ENCODE measurements at places on chromosomes 3 and 15. TPM values are rescaled to one million over a fixed set of nuclear protein-coding genes. Genes with fewer than 3 reads are reported as not detected.

GRCh38 chr15:68491415-68492106 lies 59.6 kb upstream of the ITGA11 start:
- H3K27ac ChIP-seq, result no peak overlapping the region
- H3K27me3 ChIP-seq, result peaks cover 25% of the 10 kb centered on the region
- peak; percentile 40 for DNase-seq
- H3K4me1 ChIP-seq, result peaks cover 4% of the 10 kb centered on the region
- H3K4me3 ChIP-seq, result no peak overlapping the region

GRCh38 chr15:62477929-62478328 lies 312.8 kb upstream of the C2CD4B start:
- DNase-seq, result no peak
- H3K4me3 ChIP-seq, result no peak overlapping the region
- H3K27me3 ChIP-seq, result peaks cover 4% of the 10 kb centered on the region
- peaks cover 30% of the 10 kb centered on the region for H3K4me1 ChIP-seq
- H3K36me3 ChIP-seq, result no peaks in the 10 kb centered on the region
- H3K27ac ChIP-seq, result no peak overlapping the region

DNA sequence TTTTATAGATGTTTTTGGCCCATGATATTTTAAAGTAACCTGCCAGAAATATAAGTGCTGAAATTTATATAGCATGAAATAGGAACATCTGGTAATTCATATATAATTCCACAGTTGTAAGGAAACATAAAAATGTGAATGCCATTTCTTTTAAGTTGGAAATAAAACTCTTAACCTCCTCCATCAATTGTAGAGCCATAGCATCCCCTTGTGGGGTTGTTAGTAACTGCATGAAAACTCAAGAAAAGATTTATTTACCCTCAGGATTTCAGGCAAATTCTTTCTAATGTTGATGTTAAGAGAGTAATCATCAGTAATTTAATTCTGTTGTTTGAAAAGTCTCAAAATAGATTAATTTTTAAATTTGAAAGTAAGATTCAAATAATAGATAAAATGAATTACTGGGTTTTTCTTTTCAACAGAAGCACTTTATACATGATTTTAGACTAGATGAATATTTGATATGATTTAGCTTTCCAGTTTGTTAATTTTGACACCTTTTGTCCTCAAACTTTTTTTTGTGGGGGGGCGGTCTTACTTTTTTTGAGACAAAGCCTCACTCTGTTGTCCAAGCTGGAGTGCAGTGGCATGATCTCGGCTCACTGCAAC lies 74.7 kb downstream of the RASA2 start:
- H3K4me3 ChIP-seq, result no peak overlapping the region
- H3K27me3 ChIP-seq, result no peaks in the 10 kb centered on the region
- H3K36me3 ChIP-seq, result no peaks in the 10 kb centered on the region
- DNase-seq, result no peak
- H3K4me1 ChIP-seq, result no peaks in the 10 kb centered on the region

- no peak overlapping the region for H3K27ac ChIP-seq
- DNase-seq, result no peak
- H3K27me3 ChIP-seq, result peaks cover 3% of the 10 kb centered on the region
- H3K4me1 ChIP-seq, result peaks cover 7% of the 10 kb centered on the region
- H3K36me3 ChIP-seq, result no peaks in the 10 kb centered on the region
These were observed 182.7 kb upstream of the GADL1 start for GRCh38 chr3:31077021-31077601.

GRCh38 chr3:9122732-9123364 lies 126.6 kb downstream of the SRGAP3 start:
- no peak overlapping the region for H3K27ac ChIP-seq
- no peaks in the 10 kb centered on the region for H3K27me3 ChIP-seq
- peaks cover 24% of the 10 kb centered on the region for H3K36me3 ChIP-seq

- peaks cover 16% of the 10 kb centered on the region for H3K36me3 ChIP-seq
- peak overlapping the region; percentile 97 for H3K4me3 ChIP-seq
- peaks cover 50% of the 10 kb centered on the region for H3K4me1 ChIP-seq
- H3K27me3 ChIP-seq, result peaks cover 20% of the 10 kb centered on the region
- H3K27ac ChIP-seq, result peak overlapping the region; percentile 90
- peak; percentile 91 for DNase-seq
These were observed 16.3 kb downstream of the RGMA start for GRCh38 chr15:93072411-93073394.

- peaks cover 20% of the 10 kb centered on the region for H3K4me1 ChIP-seq
- DNase-seq, result no peak
- H3K4me3 ChIP-seq, result peak overlapping the region; percentile 74
- peaks cover 12% of the 10 kb centered on the region for H3K36me3 ChIP-seq
These were observed 80.2 kb downstream of the SHQ1 start for GRCh38 chr3:72768006-72768441.

- no peak for DNase-seq
- H3K27ac ChIP-seq, result no peak overlapping the region
- no peaks in the 10 kb centered on the region for H3K27me3 ChIP-seq
- H3K4me3 ChIP-seq, result no peak overlapping the region
These were observed 371.9 kb upstream of the CNTN4 start for GRCh38 chr3:1726741-1727140.

DNA sequence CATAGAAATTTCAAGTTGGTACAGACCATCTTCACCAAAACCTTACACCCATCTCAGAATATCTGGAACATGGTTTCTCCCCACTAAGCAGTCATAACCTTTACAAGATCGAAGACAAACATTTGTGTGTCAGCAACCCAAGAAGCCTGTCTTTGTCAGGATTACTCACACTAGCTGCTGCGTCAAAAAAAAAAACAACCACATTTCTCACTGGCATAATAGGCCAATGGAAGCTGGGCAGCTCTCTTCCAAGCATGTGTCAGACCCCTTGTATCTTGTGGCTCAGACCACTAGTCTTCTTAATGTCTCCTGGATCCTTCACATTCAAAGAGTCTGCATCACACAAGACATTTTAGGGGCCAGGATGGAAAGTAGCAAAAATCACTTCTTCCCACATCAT lies 266.9 kb upstream of the IGF1R start:
- H3K27ac ChIP-seq, result no peak overlapping the region
- no peaks in the 10 kb centered on the region for H3K36me3 ChIP-seq
- H3K27me3 ChIP-seq, result peaks cover 51% of the 10 kb centered on the region
- DNase-seq, result no peak
- no peak overlapping the region for H3K4me3 ChIP-seq

DNA sequence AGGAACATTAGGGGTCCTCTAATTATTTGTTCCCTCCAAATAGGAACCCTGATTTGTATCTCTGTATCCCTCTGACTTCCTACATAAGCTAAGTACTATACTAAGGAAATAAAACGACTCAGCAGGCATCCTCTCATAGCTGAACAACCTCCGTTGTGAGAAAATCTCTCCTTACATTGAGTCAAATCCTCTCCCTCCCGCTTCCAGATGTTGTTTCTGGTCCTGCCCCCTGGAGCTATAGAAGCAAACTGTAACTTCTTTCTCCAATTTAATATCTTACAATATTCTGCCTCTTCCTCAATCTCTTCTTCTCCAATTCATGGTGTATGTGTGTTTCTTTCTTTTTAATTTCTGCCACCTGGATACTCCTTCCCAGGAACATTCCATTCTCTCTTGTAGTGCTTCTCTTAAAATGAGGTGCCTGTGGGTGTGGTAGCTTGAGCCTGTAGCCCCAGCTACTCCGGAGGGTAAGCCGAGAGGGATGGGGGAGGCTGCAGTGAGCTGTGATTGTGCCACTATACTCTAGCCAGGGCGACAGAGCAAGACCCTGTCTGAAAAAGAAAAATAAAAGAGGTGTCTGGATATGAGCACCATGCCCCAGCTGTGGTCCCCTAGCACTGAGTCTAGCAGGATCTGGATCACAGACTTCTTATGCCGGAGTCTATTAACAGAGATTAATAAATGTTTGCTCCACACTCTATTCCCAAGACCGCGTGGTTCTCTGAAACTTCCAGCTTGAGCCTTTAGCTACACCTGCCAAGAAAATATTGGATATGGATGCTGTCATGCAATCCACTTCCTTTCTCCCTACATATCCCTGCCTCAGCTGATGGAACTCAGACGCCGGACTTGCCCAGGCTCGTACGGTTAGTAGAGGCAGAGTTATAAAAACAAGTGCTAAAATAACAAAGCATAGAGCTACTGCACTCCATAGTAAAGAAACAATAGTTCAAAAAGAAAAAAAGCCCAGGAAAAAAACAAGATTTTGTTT lies 42.9 kb upstream of the NEO1 start:
- H3K27ac ChIP-seq, result no peak overlapping the region
- no peaks in the 10 kb centered on the region for H3K36me3 ChIP-seq
- H3K4me3 ChIP-seq, result no peak overlapping the region
- H3K27me3 ChIP-seq, result no peaks in the 10 kb centered on the region
- H3K4me1 ChIP-seq, result peaks cover 14% of the 10 kb centered on the region

GRCh38 chr3:23806534-23807423 lies 1.0 kb downstream of the UBE2E1 start:
- no peaks in the 10 kb centered on the region for H3K27me3 ChIP-seq
- peaks cover 40% of the 10 kb centered on the region for H3K4me1 ChIP-seq
- peak overlapping the region; percentile 97 for H3K4me3 ChIP-seq
- DNase-seq, result peak; percentile 73
- peaks cover 3% of the 10 kb centered on the region for H3K36me3 ChIP-seq
- peak overlapping the region; percentile 91 for H3K27ac ChIP-seq

GRCh38 chr3:73473181-73473897 lies 151.4 kb downstream of the PDZRN3 start:
- DNase-seq, result no peak
- peaks cover 8% of the 10 kb centered on the region for H3K36me3 ChIP-seq
- peaks cover 53% of the 10 kb centered on the region for H3K4me1 ChIP-seq
- H3K27me3 ChIP-seq, result peaks cover 3% of the 10 kb centered on the region
- H3K27ac ChIP-seq, result no peak overlapping the region

- H3K4me3 ChIP-seq, result no peak overlapping the region
- peaks cover 8% of the 10 kb centered on the region for H3K4me1 ChIP-seq
- H3K27me3 ChIP-seq, result peaks cover 3% of the 10 kb centered on the region
- no peak for DNase-seq
- no peaks in the 10 kb centered on the region for H3K36me3 ChIP-seq
These were observed 270.5 kb downstream of the FAM43A start for GRCh38 chr3:194955979-194956696.

- H3K36me3 ChIP-seq, result peaks cover 3% of the 10 kb centered on the region
- no peak overlapping the region for H3K4me3 ChIP-seq
- H3K4me1 ChIP-seq, result no peaks in the 10 kb centered on the region
- no peaks in the 10 kb centered on the region for H3K27me3 ChIP-seq
- no peak for DNase-seq
These were observed 20.8 kb downstream of the CAND2 start for GRCh38 chr3:12817343-12817710.

DNA sequence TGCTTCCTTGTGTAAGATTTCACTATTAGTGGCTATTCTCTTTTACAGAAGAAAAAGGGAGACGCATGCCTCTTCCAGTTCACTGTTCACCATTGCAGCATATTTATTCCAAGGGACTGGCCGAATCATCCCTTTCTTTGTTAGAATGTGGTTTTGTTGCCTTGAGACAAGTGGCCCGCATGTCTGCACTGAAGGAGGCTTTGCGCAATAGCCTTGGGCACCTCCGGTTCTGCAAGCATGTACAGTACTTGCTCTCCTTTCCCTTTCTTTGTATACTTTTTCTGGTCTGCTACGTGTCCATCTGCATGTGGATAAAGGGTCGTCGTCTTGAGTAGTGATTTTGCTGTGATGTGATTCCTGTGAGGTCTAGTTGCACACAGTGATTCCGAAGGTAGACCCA lies 43.0 kb downstream of the FLNB start:
- peaks cover 16% of the 10 kb centered on the region for H3K36me3 ChIP-seq
- H3K4me1 ChIP-seq, result peaks cover 62% of the 10 kb centered on the region
- H3K27me3 ChIP-seq, result no peaks in the 10 kb centered on the region
- no peak for DNase-seq
- peak overlapping the region; percentile 26 for H3K4me3 ChIP-seq
- H3K27ac ChIP-seq, result peak overlapping the region; percentile 95

GRCh38 chr3:86948822-86949221 lies 42.1 kb downstream of the VGLL3 start:
- H3K4me1 ChIP-seq, result peaks cover 4% of the 10 kb centered on the region
- H3K4me3 ChIP-seq, result no peak overlapping the region
- DNase-seq, result no peak
- no peaks in the 10 kb centered on the region for H3K36me3 ChIP-seq
- H3K27me3 ChIP-seq, result no peaks in the 10 kb centered on the region
- no peak overlapping the region for H3K27ac ChIP-seq

DNA sequence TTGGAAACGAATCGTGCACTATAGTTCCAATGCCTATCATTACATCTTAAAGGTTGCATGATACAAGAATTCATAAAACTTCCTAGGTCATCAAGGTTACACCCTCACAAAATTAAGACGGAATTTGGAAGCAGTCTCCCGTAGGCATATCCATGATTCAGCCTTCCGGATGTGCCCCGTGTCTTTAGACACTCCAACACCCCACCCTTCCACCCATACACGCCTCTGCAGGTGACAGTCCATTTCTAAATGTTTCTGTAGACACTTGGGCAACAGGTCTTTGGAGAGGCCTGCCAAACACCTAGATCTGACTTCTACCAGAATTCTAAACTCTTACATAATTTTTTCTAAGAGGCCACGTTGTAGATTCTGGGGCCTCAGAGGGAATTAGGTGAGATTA lies 49.8 kb downstream of the LDHAL6B start:
- H3K36me3 ChIP-seq, result peaks cover 3% of the 10 kb centered on the region
- peak overlapping the region; percentile 13 for H3K27ac ChIP-seq
- no peak for DNase-seq

DNA sequence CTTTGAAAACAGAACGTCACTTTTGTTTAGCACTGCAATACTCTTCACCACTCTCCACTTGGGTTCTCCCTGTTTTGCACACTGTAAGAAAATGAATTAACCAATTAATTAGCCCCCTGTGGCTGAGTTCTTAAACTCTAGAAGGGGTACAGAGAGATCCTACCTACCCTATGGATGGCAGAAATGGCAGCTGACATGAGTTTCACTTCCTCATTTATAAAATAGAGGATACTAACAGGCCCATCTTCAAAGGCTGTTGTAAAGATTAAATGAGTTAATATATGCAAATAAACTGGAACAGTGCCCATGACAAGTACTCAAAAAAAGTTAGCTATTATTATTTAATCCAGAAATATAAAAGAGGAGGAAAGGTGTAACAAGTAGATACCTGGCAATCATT lies 36.9 kb downstream of the SUCLG2 start:
- H3K27me3 ChIP-seq, result no peaks in the 10 kb centered on the region
- H3K4me1 ChIP-seq, result peaks cover 10% of the 10 kb centered on the region
- DNase-seq, result no peak
- H3K36me3 ChIP-seq, result peaks cover 24% of the 10 kb centered on the region

- no peak overlapping the region for H3K4me3 ChIP-seq
- DNase-seq, result no peak
- H3K27me3 ChIP-seq, result no peaks in the 10 kb centered on the region
- H3K36me3 ChIP-seq, result peaks cover 7% of the 10 kb centered on the region
- H3K27ac ChIP-seq, result no peak overlapping the region
These were observed 71.9 kb downstream of the ADAMTS17 start for GRCh38 chr15:100269831-100270230.

Gene CLDN16
- 0.10 TPM for total RNA-seq

Gene SLC7A14
- 13.5 TPM for total RNA-seq

Gene SLC28A2
- 2.4 TPM for total RNA-seq

Gene GLDN
- 0.52 TPM for total RNA-seq

Gene SERF2
- total RNA-seq, result 910 TPM

Gene ITPR1
- 45.9 TPM for total RNA-seq

Gene SLC51A
- total RNA-seq, result 3.7 TPM

Gene AHSG
- 0.27 TPM for total RNA-seq

Gene GP5
- 0.10 TPM for total RNA-seq

Gene ADAMTS17
- 18.3 TPM for total RNA-seq

Gene GOLGA8M
- 0.43 TPM for total RNA-seq

Measured in type B pancreatic cell (in vitro differentiated cells).